Fibroblast of skin of right biceps (primary cell): ENCODE measurements at places on chromosomes 5 and 9.

DNA sequence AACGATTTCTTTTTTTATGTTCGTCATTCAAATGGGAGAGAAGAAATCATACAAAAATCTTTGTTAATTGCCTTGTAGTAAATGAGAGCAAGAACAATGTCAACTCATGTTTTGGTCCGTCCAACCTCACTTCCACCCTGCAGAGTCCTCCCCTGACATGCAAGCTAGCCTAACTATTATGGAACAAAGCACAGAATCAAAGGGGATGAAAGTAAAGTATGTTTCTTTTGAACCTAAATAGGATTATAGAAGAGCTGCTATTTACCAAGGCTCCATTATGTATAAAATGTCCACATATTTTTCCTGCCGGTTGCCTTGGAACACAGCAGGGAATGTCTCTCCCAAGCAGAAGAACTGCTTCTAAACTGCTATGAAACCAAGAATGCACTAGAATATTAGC, 161.1 kb downstream of the MRPS30 start:
- DNase-seq: no peak

- no peak for DNase-seq
Observed at GRCh38 chr9:36317766-36318165, 59.5 kb upstream of the GNE start.

DNA sequence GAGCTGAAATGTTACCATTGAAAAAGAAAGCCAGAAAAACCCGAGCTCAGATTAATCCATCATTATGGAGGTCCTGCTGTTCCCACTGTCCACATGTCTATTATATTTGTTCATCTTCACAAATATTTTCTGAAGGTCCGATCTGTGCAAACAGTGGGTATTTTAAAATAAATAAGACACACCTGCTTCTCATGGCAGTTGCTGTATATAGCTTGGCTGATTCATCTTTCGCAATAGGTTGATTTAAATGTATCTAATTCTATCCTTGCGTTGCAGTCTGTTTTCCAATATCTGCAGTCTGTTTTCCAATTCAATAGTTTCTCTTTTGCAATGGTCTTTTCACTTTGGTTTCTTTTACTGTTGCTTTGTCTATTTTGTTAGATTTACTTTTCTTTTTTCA, 87.4 kb upstream of the PCA3 start:
- no peak for DNase-seq

GRCh38 chr9:120312031-120312430, 267.9 kb downstream of the CDK5RAP2 start:
- no peak for DNase-seq

- peak; percentile 29 for DNase-seq
Observed at GRCh38 chr5:60161340-60161934, 267.9 kb upstream of the PDE4D start.

DNA sequence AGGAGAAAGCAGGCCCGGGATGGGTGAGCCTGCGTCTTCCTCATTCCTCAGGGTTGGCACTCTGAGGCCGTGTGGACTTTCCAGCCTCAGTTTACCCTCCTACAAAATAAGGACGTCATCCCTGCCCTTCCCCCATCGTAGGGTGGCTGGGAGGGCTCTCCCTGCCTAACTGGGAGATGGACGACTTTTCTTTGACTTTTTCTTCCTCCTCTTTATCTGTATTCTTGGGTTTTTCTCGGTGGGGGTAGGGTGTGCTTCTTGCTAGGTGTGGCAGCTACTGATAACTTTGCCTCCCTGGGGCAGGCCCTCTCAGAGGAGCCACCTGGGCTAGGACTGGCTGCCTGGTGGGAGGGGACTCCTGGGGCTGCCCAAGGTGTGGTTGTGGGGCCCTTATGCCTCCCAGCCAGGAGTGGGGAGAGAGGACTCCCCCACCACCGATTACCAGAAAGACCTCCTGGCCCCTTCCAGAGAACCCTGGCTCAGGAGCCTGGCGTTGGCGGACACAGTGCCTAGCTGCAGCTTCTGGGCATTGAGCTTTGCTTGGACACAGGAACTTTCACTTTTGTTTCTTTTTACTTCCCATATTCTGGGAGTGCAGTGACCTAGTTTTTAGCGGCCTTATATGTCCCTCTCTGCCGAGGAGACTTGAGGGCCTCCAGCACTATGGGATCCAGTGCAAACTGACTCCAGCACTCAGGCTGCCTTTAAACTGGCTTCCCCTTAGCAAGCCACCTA, 6.1 kb downstream of the GLIPR2 start:
- no peak for DNase-seq

- DNase-seq: no peak
Observed at GRCh38 chr5:147645197-147645596, 135.3 kb upstream of the DPYSL3 start.

DNA sequence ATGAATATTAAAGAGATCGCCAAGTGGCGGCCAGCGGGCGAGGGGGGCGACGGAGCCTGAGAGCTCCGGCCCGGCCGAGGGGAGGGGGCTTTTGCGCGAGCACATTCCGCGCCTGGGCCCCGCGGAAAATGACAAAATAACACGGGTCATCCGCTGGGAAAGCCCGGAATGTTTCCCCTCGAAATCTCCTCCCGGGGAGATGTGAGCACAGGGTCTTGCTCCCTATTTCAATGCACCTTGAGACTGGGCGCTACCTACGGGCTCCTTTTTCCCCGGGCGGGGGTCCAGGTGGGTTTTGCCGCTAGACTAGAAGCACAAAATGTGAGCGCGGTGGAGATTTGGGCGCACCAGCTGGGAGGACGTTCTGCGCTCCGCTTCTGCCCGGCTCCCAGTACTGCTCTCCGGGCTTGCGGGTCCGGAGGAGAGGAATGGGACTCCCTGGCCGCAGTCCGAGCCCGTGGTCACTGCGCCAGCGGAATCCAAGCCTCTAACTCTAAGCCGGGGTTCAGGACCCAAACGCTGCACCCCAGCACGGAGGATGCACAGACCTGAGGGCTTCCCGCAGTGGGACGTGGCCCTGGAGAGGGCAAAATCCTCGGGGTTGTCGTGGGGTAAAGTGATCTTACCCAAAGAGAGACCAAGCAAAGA, 2.8 kb upstream of the PRDM12 start:
- no peak for DNase-seq

GRCh38 chr5:8953016-8953415, 592.9 kb downstream of the SEMA5A start:
- no peak for DNase-seq

DNA sequence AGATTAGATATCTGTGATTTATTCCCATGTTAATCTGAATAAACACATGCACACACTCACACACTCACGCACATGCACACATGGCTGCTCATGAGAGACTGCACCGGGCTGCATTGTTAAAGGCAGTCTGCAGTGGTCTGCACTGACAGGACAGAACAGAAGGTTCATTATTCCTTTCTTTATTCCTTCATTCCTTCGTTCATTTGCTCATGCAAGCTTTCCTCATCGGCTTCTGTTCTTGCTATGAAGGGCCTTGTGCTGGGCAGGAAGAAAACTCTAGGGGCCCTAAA, 41.4 kb upstream of the FSTL4 start:
- no peak for DNase-seq

DNA sequence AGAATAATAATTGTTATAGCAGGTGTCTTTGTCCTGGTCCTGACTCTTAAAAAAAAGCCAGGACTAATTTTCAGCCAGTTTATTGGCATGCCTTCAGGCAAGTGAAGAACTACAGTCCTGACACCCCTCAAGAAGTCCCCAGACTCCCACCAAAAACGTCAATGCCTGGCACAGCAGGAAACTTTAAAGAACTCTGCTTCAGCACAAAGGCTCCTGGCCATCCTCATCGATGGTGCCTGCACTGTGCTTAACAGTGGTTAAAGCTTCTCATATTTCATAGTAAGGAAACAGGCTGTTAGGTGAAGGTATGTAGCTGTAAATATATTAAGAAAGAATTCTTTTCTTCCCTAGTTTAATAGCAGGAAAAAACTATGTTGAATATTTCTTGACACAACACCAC, 280.1 kb upstream of the PUM3 start:
- no peak for DNase-seq

- DNase-seq: no peak
Observed at GRCh38 chr9:98784831-98785806, 11.2 kb downstream of the ANKS6 start.

- DNase-seq: no peak
Observed at GRCh38 chr9:14893280-14893679, 16.9 kb downstream of the FREM1 start.

GRCh38 chr9:114200721-114201300, 45.5 kb downstream of the COL27A1 start:
- DNase-seq: no peak

GRCh38 chr9:86288499-86289198, 6.3 kb upstream of the ISCA1 start:
- DNase-seq: no peak
